SJCRH30 (cell line): ENCODE measurements at places on chromosomes 2 and 18. TPM values are rescaled to one million over a fixed set of nuclear protein-coding genes. Genes with fewer than 3 reads are reported as not detected.

Gene SERPINB4
- total RNA-seq = not detected in 2 replicates

Gene CXXC1
- 38.5 and 43.2 TPM in 2 replicates for total RNA-seq

Gene ODC1
- total RNA-seq = 362 and 380 TPM in 2 replicates

Gene ASPRV1
- 0.51 and 0.95 TPM in 2 replicates for total RNA-seq

Gene LINC00305
- not detected in 2 replicates for total RNA-seq

Gene SCN2A
- total RNA-seq = not detected in 2 replicates

Gene C2orf66
- 0.06 and 0.08 TPM in 2 replicates for total RNA-seq

Gene TNS1
- total RNA-seq = 2.5 and 3.0 TPM in 2 replicates

Gene CHRND
- total RNA-seq = 91.0 and 92.4 TPM in 2 replicates

Gene AQP12B
- not detected in 2 replicates for total RNA-seq

Gene VSNL1
- not detected in 2 replicates for total RNA-seq

GRCh38 chr2:30404319-30405259 lies 42.5 kb upstream of the LCLAT1 start:
- no peaks in the 10 kb centered on the region for H3K36me3 ChIP-seq
- peaks cover 20% of the 10 kb centered on the region for H3K4me1 ChIP-seq
- peak overlapping the region; percentile 25 for H3K4me3 ChIP-seq
- peak; percentile 96 for DNase-seq

DNA sequence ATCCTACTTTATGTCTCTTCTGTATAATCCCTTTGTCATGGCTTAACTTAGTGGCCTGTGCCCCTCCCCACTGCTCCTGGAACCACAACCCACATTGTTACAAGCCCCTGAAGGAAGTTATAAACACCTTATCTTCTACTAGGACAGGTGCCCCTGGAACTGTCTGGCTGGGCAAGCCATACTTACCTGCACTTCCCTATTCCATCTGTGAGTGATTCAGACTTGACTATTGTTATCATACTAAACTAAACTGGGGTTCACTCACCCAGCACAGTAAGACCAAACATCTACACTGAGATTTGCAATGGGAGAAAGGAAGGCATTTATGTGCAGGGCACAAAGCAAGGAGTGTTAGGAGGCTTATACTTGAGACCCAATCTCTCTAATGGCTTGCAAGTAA lies 3.7 kb upstream of the UGT1A6 start:
- H3K36me3 ChIP-seq = no peaks in the 10 kb centered on the region
- no peaks in the 10 kb centered on the region for H3K27me3 ChIP-seq
- no peak for DNase-seq
- no peak overlapping the region for H3K27ac ChIP-seq

GRCh38 chr18:76953156-76953555 lies 130.8 kb downstream of the ZNF236 start:
- no peaks in the 10 kb centered on the region for H3K27me3 ChIP-seq
- DNase-seq = no peak
- no peaks in the 10 kb centered on the region for H3K36me3 ChIP-seq
- H3K4me3 ChIP-seq = no peak overlapping the region
- no peaks in the 10 kb centered on the region; the same call in 1 of the 2 replicates for H3K4me1 ChIP-seq

DNA sequence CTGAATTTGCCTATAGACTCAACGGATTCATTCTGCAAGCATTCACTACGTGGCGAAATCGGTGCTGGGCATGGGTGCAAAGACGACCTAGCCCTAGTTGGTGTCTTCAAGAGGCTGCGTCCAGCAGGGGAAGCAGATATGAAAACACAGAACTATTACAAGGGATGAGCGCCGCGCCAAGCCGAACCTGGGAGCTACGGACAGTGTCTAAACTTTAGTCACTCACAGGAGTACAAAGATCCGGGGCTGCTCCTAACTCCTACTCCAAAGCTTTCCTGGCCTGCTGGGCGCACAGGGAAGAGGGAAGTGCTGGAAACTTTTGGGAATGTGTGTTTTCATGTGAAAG lies 732 bp upstream of the ANXA4 start:
- no peaks in the 10 kb centered on the region for H3K4me1 ChIP-seq
- peak overlapping the region; percentile 17; the same call in 1 of the 2 replicates for H3K27ac ChIP-seq
- peak; percentile 41 for DNase-seq

DNA sequence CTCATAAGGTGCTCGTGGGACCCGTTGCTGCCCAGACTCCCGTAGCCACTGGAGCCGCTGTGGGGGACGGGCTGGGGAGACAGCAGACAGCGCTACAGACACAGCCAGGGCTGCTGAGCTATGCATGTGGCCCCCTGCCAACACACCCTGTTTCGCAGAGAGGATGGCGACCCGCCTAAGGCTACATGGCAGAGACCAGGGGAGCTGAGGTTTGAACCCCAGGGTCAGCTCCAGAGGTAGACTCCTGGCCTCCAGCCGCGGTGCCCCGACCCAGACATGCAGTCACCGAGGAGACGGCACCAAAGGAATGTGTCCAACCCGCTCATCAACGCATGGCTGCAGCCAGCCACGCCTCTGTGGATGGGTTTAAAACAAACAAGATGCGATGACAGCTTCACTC lies 21.0 kb upstream of the HES6 start:
- 0 out of 2 replicates have a peak, but pooled peaks cover 2% of the 10 kb centered on the region for H3K36me3 ChIP-seq
- no peak overlapping the region; the same call in 1 of the 2 replicates for H3K27ac ChIP-seq
- DNase-seq = peak; percentile 52
- H3K4me1 ChIP-seq = peaks cover 9% of the 10 kb centered on the region
- H3K27me3 ChIP-seq = no peaks in the 10 kb centered on the region
- no peak overlapping the region for H3K4me3 ChIP-seq

GRCh38 chr18:3982541-3982940 lies 472.6 kb downstream of the DLGAP1 start:
- H3K4me3 ChIP-seq = no peak overlapping the region
- no peak for DNase-seq
- no peak overlapping the region for H3K27ac ChIP-seq
- H3K4me1 ChIP-seq = no peaks in the 10 kb centered on the region
- H3K27me3 ChIP-seq = no peaks in the 10 kb centered on the region

DNA sequence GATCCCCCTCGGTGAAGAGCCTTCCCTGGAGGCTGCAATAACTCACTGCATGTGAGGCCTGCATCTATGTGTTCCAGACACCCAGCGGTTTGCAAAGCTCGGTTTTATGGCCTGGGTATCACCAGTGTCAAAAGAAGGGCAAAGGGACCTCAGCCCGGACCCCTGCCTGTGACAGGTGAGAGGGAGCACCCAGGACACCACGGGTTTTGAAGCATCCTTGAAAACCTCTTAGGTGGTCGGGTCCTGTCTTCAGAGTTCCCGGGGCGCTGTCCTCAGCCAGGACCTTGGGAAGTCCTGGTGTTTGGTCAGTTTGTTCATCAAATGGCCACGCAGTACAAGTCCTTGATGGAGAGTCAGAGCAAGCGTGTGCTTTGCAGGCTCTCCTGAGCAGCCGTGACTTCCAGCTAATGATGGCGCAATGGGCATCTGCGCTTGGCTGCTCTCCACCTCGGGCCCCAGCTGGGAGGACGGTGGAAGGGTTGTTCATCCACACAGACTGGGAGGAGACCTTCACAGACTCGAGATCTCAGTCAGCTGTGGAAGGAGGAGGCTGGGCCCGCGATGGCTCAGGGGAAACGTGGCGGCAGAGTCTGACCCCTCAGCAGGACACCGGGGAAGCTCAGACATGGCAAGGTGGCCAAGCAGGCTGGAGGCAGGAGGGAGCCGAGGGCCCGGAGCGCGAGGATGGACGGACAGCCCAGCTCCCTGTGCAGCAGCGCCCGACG lies 113.1 kb upstream of the GPC1 start:
- H3K4me1 ChIP-seq = peaks cover 5% of the 10 kb centered on the region; the same call in 1 of the 2 replicates
- H3K27ac ChIP-seq = no peak overlapping the region
- DNase-seq = no peak
- no peak overlapping the region for H3K4me3 ChIP-seq

- no peak overlapping the region for H3K27ac ChIP-seq
- H3K4me3 ChIP-seq = no peak overlapping the region
- no peaks in the 10 kb centered on the region for H3K4me1 ChIP-seq
- H3K36me3 ChIP-seq = peaks cover 11% of the 10 kb centered on the region; the same call in 1 of the 2 replicates
- no peak for DNase-seq
- no peaks in the 10 kb centered on the region for H3K27me3 ChIP-seq
These were observed 27.2 kb downstream of the PPP3R1 start for GRCh38 chr2:68225119-68225632.

DNA sequence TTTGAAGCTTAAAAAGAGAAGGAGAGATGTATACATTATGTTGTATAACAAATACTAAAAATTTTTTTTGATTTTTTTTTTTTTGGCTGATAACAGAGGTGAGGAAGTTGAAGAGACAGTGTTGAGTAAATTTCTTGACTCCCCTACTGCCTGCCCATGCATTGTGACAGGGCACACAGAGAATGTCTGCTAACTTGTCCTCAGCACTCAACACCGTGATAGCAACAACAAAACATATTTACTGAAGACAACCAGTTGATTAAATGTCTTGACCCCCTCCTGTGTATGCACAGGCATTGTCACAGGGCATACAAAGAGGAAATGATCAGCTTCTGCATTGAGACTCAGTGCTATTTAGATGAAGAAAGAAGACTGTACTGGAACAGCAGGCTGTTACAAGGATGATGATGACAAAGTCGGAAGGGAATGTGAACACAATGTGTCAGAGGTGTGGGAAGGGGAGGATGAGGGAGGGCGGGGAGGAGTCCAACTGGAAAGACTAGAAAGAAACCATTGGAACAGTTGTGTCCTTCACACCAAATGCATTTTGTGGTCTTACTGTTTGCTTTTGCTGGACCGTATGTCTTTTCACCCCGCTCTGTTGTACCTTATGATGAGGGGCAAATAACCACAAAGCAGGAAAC lies 89.5 kb downstream of the CERS6 start:
- H3K4me1 ChIP-seq = no peaks in the 10 kb centered on the region; the same call in 1 of the 2 replicates
- no peak overlapping the region for H3K4me3 ChIP-seq
- H3K27ac ChIP-seq = peak overlapping the region; percentile 42

DNA sequence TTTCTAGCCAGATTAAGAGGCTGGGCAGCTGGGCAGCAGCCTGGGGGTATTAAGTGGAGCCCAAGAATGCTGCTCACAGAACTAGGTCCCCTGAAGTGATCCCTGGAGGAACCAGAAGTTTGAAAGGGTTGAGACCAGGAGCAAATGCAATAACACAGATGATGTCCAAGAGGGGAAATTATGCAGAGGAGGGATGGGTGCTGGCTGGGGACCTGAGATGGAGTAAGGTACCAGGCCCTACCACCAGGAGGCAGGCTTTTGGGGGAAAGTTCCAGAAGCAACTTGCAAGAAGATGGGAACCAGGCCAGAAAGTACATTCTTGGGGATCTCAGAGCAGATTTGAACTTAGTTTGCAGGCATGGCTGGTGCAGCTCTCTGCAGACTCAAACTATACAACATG lies 175.1 kb downstream of the NCK2 start:
- peak; percentile 95 for DNase-seq
- no peaks in the 10 kb centered on the region for H3K27me3 ChIP-seq
- no peaks in the 10 kb centered on the region for H3K36me3 ChIP-seq
- peaks cover 24% of the 10 kb centered on the region for H3K4me1 ChIP-seq
- no peak overlapping the region for H3K4me3 ChIP-seq
- H3K27ac ChIP-seq = peak overlapping the region; percentile 80

DNA sequence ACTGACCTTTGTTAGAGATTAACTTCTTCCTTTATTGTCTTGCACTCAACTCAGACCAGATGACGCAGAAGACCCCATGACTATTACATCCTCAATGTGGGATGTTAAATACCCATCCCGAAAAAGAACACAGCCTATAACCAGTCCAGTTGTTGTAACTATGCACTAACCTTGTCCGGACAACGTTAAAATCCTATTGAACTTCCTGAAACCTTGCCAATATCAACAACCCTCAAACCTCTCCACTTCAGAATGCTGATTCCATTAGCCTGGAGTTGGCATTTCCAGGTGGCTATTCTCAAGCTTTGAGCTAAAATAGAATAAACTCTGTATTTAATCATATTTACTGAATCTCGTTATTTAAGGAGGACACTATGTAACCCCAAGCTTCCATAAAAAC lies 13.6 kb downstream of the NMS start:
- no peak overlapping the region for H3K27ac ChIP-seq
- H3K36me3 ChIP-seq = no peaks in the 10 kb centered on the region
- no peak overlapping the region for H3K4me3 ChIP-seq
- H3K4me1 ChIP-seq = no peaks in the 10 kb centered on the region
- no peaks in the 10 kb centered on the region for H3K27me3 ChIP-seq

- DNase-seq = no peak
- no peaks in the 10 kb centered on the region for H3K27me3 ChIP-seq
- no peaks in the 10 kb centered on the region for H3K4me1 ChIP-seq
- H3K36me3 ChIP-seq = 0 out of 2 replicates have a peak, but pooled peaks cover 2% of the 10 kb centered on the region
- no peak overlapping the region for H3K27ac ChIP-seq
These were observed 36.8 kb downstream of the ANKMY1 start for GRCh38 chr2:240520974-240521350.
